ENCODE measurements at places on chromosomes 3 and 15.

- DNase-seq: no peak
Observed at GRCh38 chr3:191094057-191094845, 104.8 kb upstream of the OSTN start.

DNA sequence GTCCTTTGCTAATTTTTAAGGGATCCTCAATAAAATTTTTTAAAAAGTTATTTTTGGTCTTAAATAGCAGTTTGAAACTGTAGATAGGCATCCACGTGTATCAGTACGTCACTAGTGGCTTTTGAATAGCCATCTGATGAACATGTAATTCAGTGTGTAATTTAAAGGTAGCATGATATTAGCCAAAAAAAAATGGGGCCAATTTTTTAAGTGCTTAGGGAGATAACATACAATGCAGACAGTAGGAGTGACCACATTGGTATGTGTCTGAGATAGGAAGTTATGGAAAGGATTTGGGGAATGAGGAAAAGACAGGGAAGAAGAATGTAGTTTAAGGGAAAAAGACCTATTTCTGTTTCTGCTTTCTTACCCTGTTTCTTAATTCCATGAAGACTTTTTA, 2.5 kb downstream of the AP4E1 start:
- DNase-seq: no peak

- peak; percentile 77 for DNase-seq
Observed at GRCh38 chr3:155382396-155383042, 89.0 kb upstream of the STRIT1 start.

DNA sequence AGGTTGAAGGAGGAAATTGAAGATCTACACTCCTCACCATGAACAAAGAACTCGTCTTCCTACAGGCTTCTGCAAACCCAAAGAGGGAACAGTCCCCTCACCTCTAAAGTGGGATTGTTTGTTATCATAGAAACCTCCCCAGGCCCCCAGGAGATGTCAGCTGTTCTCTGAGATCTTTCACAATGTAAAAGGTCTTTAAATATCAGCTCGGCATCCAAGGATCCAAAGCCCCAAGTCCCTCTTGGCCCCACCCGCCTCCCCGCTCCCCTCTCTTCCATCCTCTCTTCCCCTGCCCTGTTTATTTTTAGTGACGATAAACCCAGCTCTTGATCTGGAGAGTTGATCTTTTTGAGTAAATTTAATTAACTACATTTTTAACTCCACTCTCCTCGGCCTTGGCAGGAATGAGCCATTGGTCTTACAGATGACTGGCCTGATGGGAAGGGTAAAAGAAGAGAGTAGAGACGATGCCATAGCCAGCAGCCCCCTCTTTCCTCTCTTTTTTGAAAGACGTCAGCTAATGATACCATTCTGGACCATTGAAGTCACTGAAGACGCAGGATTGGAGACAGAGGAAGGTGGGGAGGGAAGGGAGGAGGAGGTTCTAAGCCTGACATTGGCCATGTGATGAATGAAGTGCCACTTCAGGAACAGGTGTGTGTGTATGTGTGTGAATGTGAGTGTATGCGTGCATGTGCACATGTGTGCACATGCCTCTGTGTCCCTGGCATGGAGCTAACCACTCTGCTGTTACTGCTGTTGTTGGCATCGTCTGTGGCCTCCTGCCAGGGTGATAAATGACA, 521.8 kb downstream of the NTRK3 start:
- DNase-seq: no peak

DNA sequence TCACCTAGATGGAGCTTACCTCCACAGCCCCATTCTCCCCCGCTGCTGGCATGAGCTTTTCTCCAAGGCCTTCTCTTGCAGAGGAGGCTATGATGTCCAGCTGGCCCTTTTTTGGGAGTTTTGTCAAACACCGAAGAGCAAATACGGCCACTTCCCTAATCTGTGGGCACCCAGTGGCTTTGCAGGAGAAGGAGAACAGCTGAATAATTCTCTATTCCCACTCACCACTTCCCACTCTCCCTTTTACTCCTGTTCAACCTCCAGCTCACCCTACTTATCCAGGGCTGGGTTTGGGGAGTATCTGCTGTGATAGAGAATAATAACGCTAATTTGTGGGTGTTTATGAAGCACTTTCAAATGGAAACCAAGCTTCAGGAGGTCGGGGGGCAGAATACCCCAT, 93.0 kb downstream of the AAGAB start:
- no peak for DNase-seq

GRCh38 chr15:88202231-88202630, 54.3 kb downstream of the NTRK3 start:
- no peak for DNase-seq

GRCh38 chr15:85073556-85074194, 92.0 kb downstream of the PDE8A start:
- no peak for DNase-seq

DNA sequence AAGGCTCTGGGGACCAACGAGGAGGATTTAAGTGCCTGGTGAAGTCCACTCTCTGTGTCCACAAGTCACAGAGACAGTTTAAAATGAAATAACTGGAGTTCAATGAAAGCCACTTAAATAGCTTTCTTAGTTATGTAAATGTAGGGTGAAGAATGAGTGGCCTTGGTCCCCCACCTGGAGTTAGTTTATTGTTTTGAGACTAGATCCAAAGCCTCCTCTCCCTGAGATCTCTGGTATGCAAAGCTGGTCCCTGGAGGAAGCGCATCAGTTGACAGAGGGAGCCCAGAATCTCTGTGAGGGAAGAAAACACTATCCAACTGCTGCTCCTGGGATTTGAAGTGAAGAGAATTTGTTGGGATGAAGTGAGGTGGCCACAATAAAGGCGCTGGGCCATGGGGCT, 40.5 kb downstream of the EXOG start:
- DNase-seq: no peak

- DNase-seq: no peak
Observed at GRCh38 chr3:120100711-120101110, 6.5 kb upstream of the GSK3B start.

DNA sequence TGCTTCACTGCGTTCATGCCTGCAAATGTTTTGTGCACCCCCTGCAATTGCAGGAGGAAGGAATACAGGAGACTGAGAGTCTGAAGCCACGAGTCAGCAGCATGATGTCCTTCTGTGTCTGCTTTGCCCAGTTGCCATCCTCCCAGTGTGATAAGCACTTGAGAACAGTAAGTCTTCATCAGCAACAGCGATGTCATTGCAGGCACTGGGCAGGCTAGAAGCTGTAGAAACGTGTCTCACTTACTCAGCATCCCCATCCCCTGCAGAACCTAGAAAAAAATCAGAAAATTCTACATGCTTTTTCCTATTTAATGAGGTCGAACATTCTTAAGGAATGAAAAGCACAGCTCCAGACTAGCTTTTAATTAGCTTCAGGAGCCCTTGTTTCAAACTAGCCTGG, 156.5 kb upstream of the LPP start:
- no peak for DNase-seq

DNA sequence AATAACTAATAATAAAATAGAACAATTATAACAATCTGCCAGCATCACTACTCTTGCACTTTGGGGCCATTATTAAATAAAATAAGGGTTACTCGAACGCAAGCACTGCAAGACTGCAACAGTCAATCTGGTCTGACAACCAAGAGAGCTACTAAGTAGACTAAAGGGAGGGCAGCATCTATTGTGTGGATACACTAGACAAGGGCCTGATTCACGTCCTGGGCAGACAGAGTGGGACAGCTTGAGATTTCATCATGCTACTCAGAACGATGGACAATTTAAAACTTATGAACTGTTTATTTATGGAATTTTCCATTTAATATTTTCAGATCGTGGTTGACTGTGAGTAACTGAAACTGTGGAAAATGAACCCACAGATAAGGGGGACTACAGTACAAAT, 39.5 kb downstream of the TNIK start:
- no peak for DNase-seq

DNA sequence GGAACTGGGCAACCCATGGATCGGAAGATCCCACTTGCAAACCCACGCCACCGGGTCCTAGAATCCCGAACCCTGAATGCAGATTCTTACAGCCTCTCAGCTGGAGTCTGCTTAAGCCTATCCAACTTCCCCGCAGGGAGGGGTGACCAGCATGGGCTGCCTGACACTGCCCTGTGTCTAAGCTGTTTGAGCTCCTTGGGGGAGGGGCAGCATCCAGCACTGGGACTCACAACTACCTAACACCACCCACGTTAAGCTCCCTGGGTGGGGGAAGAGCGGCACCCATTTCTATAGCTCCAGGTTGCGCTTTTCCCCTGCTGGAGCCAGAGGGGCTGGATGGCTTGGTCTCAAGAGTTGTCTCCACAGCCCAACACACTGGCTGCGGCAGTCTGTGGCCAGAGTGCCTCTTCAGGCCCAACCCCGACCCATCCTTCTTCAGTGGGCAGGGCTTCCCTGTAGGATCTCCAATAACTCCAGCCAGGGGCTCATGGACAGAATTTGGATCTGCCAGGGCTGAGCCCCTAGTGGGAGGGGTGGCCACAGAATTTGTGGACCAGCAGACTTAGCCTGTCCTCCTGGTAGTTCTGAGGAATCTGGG, 649.2 kb downstream of the TUSC7 start:
- DNase-seq: no peak

DNA sequence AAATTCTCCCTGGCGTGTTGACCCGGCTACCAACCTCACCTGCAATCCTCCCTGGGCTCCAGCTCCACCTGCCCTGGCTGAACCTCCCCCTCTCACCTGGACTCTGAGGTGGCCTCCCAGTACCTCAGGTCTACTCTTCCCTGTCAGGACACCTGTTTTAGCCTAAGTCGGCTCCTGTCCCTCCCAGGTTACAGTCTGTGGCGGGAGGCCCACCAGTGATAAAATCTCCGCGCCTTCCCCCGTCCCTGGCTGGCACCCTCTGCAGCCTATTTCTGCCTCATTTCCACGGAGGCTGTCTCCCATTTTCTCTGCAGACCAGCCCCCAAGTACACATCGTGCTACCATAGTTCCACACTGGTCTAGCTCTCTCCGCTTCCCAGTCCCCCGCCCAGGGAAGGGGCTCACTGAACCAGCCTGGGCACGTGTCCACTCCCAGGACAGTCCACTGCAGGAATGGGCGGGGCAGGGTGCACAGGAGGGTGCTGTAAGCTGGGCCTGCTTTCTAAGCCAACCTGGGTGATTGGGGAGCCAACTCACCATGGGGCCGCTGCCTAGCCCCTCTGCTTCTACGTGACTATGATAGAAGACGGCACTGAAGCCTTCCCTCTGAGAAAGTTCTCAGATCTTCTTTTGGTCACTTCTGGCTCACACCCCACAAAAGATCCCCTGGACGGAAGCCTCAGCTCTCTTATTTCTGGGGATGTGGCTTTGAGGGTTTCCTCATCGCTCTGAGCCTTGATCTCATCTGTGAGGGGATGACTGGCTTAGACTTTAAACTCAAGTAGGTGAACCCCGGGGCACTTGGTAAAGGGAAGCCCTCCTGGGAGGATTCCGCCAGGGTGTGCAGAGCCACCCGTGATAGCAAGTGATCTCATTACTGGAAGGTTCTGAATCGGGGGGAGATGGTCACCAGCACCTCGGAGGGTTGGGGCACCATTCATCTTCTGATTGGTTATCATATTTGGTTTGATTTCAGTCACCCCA, 96.6 kb downstream of the NSMCE3 start:
- no peak for DNase-seq

DNA sequence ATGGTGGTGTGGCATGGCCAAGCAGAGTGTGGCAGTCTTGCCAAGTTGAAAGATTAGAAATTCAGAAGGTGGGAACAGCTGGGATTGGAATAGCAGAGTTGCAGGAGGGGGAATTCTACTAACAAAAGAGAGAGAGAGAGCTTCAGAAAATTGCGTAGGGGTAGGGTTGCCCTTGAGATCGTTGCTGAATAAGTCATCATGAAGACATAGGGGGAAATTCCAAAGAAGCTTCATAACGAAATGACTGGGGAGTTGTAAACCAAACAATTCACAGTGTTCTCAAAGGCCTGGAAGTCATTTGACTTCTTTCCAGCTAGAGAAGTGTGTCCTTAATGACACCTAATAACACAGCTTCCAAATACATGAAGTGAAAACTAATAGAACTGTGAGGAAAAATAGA, 26.3 kb upstream of the TIPARP start:
- no peak for DNase-seq

GRCh38 chr3:125767641-125768040, 172.3 kb upstream of the OSBPL11 start:
- DNase-seq: no peak

GRCh38 chr3:49019941-49020329, 1.6 kb upstream of the DALRD3 start:
- no peak for DNase-seq

- no peak for DNase-seq
Observed at GRCh38 chr15:71295603-71296314, 180.5 kb downstream of the THSD4 start.

GRCh38 chr3:154954757-154955156, 125.4 kb upstream of the MME start:
- DNase-seq: no peak

GRCh38 chr15:77251662-77252061, 168.2 kb downstream of the PEAK1 start:
- DNase-seq: no peak

DNA sequence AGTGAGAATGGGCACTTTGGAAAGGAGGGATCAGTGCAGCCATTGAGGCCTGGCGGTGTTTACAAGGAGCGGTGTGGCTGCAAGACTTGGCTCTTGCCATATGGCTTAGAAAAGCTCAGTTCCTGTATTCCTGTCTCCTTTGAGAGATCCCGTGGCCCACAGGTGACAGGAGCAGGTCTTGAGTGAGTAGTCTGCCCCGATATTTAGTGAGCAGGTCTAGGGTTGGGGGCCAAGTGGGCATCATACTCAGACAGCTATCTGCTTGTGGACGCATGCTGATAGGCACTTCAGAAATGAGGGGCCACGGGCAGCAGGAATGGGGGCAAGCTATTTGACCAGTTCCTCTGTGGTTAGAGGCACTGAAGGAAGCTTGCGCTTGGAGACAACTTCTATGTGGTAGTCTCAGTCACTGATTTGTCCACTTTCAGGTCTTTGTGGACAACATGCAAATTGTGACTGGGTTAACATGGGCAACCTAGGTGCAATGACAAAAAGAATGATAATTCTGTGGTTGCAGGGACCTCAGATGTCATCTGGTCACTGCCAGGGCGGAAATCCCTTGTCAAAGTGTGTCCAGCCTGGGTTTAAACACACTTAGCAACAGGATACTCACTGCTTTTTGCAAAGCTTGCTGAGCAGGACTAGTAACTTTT, 1.1 kb downstream of the TMED3 start:
- no peak for DNase-seq

- no peak for DNase-seq
Observed at GRCh38 chr3:173743516-173743915, 346.0 kb downstream of the NLGN1 start.

DNA sequence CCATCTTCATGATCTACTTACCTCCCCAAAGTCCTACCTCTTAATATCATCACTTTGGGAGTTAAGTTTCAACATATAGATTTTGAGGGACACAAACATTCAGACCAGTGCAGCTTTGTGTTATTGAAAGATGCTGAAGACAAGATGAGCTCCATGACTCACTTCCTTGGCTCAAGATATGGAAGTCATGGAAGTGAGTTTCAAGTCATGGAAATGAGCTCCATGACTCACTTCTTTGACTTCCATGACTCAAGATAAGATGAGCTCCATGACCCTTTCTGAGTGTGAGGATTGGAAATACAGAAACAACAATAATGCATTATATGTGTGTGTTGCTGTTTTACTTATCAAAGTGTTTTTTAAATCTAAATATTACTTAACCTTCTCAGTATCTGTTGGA, 170.2 kb upstream of the TPRG1 start:
- DNase-seq: no peak

- no peak for DNase-seq
Observed at GRCh38 chr3:45055032-45055410, 28.9 kb downstream of the CLEC3B start.

GRCh38 chr3:102299125-102299877, 135.5 kb upstream of the ZPLD1 start:
- no peak for DNase-seq

Data from NCI-H2081 (cell line).